ENCODE measurements at places on chromosomes 11 and 22.

DNA sequence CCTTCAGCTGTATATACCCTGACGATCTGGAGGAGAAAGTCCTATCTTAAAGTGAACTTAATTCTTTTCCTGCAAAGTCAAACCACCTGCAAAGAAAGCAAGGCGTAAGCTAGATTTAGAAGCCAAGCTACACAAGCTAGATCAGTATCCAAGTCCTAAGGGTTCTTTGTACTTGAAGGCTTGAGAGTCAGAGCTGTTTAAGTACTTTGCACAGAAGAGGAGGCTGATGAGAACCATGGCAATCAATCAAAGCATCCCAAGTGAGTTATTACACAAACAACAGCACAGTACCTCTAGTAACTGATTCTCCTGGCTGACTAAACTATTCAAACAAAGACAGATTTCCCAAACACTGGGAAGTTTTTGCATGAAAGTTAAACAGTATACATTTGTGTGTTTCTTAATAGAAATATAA, 1.9 kb downstream of the CDON start:
- no peak for DNase-seq

DNA sequence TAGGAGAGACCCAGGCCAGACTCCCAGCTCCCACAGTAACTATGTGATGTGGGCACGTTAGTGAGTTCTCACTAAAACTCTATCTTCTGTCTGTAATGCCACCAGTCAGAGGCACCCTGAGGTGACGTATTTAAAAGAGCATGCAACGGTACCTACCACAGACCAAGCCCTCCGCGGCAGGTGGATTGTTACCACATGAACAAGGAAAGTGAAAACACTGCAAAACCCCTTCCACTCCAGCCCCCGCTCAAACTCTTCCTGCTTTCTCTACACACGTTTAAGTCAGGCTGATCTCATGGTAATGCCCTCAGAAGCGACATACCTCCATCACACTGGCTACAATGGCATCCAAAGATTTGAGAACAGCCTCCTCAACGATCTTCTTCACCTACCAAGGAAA, 36.7 kb downstream of the SERPIND1 start:
- DNase-seq = no peak

- DNase-seq = no peak
Observed at GRCh38 chr11:79918846-79919245, 478.0 kb upstream of the TENM4 start.

GRCh38 chr22:21626735-21627469, 2.9 kb downstream of the YDJC start:
- no peak for DNase-seq

DNA sequence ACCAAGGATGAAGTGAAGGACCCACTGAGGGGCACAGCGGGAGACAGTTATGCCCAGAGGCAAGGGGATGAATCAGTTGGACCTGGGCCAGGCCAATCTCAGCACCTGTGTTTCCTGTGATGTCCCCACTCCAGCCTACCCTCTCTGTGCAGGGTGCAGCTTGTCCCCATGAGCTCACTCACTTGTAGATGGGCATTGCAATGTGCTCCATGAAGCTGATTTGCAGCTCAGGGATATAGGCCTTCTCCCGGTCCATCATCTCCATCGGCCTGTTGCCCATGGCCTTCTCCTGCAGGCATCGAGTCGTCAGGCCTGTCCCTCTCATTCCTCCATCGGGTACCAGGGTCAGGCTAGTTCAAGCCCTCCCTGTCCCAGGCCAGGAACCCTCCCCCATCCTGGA, 96.2 kb downstream of the PDE2A start:
- DNase-seq = no peak

DNA sequence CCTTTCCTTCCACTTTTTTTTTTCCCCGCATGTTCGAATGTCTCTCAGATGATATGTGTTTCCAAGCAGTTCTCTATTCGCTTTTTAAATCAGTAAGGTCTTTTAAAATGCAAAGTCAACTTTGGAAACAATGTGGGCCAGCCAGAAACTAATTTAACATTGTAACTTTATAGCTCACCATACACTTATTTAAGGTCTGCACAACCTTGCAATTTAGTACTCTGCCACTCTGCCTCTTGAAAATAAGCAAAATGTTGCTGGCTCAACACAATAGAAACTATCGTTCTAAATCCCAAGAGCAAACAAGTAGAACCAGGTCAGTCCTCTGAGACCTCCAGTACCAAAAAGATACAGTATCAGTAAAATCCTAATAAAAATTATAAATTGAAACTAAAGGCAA, 109.0 kb downstream of the SIK3 start:
- no peak for DNase-seq

DNA sequence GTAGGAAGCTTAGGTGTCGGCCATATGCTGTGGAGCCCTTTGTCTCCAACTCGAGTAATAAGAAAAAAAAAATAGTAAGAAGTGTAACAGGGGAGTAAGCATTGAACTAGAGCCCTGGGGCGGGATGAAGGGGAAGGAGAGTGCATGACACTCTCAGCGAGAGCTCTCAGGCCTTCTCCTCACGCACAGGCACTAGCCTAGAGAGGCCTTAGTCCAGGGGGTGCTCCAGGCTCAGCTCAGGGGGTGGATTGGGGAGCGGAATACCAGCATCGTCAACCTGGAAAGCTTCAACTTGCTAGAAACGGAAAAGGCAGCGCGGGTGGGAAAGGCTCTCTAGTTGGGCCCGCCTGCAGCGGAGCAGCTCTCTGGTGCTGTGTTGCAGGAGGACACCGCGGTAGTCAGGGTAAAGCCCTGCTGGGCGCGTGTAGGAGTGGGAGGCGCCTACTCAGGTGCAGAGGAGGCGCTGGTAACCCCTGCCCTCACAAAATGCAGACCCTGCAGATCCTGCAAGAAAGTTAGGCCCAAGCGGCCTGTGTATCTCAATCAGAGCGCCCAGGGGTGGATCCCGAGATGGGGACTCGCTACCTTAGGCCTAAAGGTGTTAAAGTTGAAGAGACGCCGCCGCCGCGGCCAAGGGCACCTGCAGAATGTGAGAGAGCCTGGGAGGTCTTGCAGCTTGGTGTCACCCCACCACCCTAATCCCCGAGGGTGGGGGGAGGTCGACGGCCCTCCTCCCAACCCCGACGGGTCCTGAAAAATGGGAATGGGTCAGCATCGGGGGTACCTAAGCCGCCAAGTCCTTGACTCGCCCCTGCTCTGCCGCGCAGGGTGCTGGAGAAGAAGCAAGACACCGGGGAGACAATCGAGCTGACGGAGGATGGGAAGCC, 2.8 kb downstream of the SLC17A6 start:
- DNase-seq = no peak

Data from amniotic stem cell (primary cell).